ENCODE measurements at places on chromosomes 12 and 14.

GRCh38 chr12:68602720-68603119 is 8.0 kb upstream of the RAP1B start:
- DNase-seq: no peak

GRCh38 chr14:65506801-65507200 is 94.3 kb downstream of the FUT8 start:
- DNase-seq: no peak

DNA sequence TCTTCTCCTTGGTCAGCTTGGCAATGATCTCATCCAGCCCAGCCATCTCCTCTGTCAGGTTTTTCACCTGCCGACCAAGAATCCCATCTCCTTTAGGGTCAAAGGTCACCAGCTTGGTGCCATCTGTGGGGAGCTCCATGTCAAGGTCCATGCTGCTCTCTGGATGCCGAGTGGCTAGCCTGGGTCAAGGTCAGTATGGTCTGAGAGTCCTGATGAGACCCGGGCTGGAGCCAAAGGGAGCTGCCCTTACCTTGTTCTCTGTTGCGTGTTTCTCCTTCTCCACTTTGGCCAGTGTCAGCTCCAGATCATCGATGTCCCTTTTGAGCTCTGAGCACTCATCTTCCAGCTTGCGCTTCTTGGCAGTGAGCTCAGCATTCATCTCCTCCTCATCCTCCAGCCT is 11.8 kb downstream of the MYH7 start:
- DNase-seq: no peak

GRCh38 chr12:53419756-53420155 is 3.9 kb upstream of the AMHR2 start:
- no peak for DNase-seq

DNA sequence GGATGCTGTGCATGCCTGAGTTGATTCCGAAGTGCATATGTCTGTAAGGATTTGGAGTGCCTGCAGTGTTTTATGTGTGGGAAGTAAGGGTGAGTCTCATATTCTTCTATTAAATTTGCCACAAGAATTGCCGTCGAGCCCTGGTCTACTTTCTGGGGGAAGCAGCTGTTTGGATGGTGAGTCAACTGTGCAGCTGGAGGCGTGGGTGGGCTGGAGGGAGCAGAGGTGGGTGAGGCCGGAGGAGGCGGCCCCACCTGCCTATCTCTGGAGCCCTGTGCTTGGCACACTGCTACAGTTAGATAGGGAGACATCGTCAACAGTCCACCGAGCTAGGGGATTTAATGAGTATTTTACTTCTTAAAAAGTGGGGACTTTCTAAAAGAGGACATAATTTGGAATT is 9.7 kb downstream of the GLRX5 start:
- DNase-seq: no peak

DNA sequence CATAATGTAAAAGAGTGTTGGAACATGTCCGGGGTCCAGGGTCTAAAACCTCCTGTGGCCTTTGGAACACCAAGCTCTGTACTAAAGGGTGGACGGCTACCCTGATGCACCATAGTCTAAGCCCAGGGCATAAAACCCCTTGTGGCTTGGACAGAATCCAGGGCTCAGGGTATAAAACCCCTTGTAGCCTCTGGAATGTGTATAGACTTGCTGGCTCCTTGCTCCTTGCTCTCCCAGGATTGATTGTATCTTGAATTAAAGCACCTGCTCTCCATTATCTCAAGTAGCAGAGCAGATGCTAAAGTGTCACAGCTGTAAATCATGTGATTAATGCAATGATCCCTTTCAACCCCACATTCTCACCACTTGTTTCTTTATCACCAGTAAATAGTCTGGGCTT is 556.5 kb downstream of the LRFN5 start:
- no peak for DNase-seq

DNA sequence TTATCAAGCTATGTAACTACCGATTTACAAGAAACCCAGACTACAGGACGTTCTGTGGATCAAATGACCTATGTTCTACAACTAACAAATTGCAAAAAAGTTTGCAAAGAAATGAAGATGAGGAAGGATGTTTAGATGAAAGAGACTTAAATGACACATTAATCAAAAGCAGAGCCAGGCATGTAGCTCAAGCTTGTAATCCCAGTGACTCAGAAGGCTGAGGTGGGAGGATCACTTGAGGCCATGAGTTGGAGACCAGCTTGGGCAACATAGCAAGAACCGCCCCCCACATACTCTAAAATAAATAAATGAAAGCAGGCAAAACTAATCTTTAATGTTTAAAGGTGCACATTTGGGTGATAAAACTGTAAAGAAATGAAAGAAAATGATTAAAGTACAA is 331.9 kb downstream of the BTG1 start:
- no peak for DNase-seq

DNA sequence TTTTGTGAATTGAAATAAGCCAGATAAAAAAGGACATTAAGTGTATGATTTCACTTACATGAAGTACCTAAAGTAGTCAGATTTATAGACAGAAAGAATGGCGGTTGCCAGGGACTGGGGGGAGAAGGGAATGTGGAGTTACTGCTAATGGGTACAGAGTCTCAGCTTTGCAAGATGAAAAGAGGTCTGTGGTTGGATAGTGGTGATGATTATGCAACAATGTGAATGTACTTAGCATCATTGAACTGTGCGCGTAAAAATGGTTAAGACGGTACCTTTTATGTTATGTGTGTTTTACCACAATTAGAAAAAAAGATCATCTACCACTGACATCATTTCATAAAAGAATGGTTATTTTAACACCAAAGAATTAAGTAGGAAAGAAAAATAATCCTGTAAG is 35.9 kb downstream of the RNFT2 start:
- DNase-seq: no peak

DNA sequence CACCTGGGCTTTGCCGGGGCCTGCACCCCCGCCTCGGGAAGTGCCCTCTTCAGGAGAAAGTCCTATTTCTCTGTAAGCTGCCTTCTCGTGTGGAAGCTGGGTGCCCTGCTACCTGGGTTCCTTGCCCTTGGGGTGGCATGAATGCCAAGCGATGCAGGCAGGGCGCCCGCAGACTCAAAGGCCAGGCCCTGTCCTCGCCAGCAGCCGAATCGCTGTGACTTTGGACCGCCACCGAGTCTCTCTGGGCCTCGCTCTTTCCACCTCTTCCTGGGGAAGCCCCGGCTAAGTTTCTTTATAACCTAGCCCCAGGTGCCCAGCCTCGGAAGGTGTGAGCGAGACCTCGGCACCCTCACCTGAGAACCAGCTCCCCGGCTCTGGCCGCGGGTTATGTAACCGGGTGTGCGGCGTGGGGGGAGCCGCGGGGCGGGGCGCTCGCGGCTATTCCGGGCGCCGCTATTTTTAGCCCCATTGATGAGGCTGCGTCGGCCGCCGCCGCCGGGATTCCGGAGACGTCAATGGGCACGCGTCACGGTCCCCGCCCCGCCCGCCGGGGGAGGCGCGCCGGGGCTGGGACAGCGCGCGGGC is 14.6 kb upstream of the NR4A1 start:
- DNase-seq: no peak

DNA sequence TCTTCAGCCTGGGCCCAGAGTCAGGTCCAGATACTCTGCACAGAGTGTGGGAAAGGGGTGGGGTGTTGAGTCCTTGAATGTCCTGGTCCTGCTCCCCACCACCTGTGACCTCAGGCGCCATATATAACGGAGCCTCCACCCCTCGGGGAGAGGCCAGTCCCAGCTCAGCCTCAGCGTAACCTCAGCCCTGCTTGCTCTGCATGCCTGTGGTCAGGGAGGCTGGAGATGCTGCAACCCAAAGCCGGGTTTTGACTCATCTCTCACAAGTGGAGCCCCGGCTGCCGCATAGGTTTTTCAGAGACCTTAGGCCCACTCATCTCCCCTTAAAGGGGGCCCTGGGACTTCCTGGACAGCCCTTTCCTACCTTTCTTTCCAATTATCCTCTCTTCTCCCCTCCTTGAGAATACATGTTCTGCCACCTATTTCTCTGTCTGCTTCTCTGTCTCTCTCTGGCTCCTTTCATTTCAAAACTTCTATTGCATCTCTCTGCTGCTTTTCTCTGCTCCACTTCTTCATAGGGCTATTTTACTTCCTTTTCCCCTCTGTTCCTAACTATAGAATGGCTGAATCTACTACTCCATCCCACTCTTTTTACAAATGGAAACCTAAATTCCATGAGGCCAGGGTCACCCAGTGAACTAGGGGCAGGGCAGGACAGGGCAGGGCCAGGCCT is 1.2 kb downstream of the ITGB7 start:
- DNase-seq: no peak

- DNase-seq: no peak
Measured at GRCh38 chr14:38999949-39000348, 103.1 kb downstream of the SEC23A start.

GRCh38 chr12:113831476-113831875 is 134.6 kb downstream of the RBM19 start:
- no peak for DNase-seq

DNA sequence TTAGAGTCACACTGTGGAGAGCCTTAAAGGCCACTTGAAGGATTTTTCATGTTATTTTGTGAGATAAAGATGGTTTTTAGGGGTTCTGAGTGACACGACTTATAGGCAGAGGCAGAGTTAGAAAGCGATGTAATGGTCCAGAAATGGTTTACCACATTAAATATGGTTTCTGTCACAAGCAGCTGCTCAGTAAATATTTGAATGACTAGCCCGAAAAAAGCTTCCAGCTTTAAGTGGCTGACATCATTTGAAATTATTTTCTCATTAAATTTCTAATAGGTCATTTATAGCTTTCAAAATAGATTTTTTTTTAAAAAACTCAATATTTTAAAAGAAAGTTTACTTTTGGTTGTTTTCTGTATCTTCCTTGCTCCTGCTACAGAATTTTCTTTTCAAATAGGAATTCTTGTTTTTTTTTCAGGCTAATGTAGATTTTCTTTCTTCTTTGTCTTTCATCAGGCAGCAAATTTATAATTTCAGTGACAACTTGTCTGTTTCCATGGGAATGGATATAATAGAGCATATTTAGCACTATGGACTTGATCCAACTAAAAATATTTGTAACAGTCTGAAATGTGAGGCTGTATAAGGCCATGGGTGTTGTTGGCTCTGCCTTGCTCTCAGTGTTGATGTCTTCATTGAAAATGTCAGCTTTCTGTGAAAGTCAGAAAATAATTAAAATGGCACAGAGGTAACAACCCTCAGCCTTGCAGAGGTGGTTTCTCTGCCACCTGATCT is 700.0 kb downstream of the TMTC2 start:
- DNase-seq: no peak

DNA sequence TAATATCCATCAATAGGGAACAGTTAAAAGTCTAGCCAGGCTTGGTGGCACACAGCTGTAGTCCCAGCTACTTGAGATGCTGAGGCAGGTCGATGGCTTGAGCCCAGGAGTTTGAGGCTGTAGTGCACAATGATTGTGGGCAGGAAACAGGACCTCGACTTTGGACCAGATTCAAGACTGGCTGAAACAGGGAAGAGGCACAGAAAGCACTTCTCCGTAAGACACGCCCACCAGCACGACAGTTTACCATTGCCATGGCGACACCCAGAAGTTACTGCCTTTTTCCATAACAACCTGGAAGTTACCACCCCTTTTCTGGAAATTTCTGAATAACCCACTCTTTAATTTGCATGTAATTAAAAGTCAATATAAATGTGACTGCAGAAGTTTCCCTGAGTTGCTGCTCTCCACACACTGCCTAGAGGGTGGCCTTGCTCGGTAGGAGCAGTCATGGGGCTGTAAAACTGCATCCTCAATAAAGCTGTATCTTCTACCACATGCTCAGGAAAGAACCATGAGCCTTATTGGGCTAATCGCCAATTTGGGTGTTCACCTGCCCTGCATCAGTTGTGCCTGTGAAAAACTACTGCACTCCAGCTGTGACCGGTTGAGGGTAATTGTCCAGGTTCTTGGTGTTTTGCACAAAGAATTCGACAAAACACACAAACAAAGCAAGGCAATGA is 4.6 kb upstream of the LRRC23 start:
- DNase-seq: no peak

DNA sequence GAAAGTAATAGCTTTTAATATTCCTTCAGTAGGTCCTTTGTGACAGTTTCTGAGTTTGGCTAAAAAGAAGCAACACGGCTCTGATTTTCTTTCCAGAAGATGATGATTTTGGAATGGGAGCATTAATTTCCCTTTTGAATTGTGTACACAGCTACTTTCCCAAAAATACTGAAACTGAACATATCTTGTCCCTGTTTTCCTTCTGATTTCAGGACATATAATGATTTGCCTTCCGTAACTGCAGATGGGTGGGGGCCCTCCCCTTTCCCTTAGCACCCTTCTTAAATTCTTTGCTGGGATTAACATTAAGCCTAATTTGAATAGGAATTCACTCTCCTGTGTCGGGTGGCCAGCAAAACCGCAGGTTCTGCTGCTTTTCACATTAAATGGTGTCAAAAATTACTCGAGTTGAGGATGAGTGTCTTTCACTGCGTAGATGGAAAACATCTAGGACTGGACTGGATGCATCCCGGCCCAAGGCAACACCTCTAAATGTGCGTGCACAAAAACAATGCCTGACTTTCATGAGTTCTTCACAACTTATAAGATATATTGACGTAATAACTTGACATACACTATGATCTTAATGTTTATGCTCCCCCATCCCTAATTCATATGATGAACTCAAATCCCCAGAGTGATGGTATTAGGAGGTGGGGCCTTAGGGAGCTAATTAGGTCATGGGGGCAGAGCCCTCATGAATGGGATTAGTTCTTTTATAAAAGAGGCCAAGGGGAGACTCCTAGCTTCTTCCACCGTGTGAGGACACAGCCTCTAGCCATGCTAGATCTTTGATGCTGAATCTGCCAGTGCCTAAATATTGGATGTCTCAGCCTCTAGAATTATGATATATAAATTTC is 158.1 kb downstream of the AEBP2 start:
- no peak for DNase-seq

DNA sequence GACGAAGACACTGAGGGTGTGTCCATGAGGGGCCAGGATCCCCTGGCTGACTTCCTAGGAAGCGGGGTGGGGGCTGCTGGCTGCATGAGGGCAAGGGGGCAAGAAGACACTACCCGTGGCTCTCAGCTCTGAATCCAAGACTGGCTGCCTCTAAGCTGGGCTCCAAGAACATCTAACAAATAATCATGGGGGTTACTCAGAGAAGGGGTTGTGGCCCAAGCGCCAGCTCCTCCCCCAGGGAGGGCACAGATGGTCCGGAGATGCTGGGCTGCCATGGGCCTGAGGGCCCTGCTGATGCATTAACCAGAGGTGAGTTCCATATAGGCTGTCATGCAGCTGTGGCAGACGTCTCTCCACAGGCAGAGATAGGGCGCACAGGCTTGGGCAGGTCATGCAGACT is 14.3 kb downstream of the SYNDIG1L start:
- DNase-seq: no peak

DNA sequence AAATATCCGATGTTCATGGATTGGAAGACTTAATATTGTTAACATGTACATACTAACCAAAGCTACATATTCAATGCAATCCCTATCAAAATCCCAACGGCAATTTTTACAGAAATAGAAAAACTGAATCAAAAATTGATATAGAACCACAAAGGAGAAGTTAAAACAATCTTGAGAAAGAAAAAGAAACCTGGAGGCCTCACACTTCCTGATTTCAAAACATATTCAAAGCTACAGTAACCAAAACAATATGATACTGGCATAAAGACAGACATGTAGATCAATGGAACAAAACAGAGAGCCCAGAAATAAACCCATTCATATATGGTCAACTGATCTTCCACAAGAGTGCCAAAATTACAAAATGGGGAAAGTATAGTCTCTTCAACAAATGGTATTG is 5.4 kb upstream of the PELI2 start:
- DNase-seq: no peak

Data from keratinocyte (primary cell).